Common myeloid progenitor, CD34-positive (primary cell): ENCODE measurements at places on chromosomes 12 and 14.
A peak's percentile ranks its signal among the peaks of the same experiment; 100 is the strongest.

DNA sequence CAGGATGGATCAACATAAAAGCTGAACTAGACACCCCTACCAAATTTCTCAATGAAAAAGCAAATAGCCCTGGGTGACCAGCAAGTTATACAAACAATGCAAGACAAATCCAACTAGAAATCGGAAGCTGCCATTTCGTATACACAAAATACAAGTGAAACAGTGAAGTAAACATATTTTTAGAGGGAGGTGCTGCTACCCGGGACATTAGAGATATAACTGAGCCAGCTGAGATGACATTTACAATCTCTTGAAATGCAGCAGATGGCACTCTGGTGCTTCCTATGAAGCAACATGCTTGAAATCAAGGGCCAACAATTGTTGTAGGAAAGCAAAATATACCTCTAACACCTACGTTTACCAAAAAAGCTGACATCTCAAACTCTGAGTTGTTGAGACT lies 25.5 kb downstream of the BDKRB1 start:
- no peak for DNase-seq

GRCh38 chr12:49873361-49873934 lies 30.3 kb downstream of the FAIM2 start:
- DNase-seq = no peak

GRCh38 chr12:126770188-126770587 lies 1496.8 kb upstream of the TMEM132C start:
- no peak for DNase-seq

DNA sequence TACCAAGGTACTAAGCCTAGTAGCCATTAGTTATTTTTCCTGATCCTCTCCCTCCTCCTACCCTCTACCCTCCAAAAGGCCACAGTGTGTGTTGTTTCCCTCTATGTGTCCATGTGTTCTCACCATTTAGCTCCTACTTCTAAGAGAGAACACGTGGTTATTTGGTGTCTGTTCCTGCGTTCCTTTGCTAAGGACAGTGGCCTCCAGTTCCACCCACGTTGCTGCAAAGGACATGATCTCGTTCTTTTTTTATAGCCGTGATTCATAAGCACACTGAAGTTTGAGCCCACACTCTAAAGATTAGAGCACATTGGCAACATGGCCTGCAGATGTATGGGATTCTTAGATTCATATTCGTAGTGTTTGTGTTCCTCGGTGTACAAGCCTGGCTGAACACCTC lies 8.1 kb upstream of the STX2 start:
- DNase-seq = no peak

DNA sequence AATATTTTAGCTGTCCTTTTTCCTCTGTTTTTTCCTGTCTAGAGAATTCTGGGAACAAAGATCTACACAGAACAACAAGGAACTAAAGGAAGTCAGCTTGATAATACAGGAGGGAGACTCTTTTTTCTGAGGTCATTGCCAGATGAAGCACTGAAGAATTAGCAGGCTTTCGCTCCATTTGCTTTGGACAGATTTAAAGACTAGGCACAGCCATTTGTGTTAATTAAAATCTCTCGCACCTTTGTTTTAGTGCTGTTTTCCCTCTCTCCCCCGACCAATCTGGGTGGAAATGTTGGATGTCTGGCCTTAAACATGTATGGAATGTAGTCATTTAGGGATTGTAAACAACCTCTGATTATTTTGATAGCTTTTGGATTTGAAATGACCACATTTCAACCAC lies 9.6 kb upstream of the GPHN start:
- no peak for DNase-seq

DNA sequence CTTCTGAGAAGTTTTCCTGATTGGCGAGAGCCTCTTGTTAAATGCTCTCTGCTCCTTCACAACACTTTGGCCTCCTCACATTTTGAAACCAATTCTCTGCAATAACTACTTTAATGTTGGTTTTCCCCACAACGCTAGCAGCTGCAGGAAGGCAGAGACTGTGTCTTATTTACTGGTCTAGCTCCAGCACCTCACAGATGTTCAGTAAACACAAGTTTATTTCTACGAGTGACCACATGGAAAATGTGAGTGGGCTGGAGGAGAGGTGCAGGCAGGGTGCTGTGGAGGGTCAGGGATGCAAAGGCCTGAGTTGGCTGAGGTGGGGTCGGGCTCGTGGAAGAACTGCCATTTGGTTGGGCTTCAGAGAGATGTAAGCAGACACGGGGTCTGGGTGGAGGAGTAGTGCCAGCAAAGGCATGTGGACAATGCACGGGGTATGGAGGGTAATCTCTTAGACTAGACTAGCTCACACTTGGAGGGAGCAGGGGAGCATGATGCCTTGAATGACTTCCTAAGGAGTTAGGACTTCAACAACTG lies 117.4 kb upstream of the RTL1 start:
- DNase-seq = no peak

GRCh38 chr14:75433631-75434071 lies 5.8 kb downstream of the JDP2 start:
- no peak for DNase-seq

DNA sequence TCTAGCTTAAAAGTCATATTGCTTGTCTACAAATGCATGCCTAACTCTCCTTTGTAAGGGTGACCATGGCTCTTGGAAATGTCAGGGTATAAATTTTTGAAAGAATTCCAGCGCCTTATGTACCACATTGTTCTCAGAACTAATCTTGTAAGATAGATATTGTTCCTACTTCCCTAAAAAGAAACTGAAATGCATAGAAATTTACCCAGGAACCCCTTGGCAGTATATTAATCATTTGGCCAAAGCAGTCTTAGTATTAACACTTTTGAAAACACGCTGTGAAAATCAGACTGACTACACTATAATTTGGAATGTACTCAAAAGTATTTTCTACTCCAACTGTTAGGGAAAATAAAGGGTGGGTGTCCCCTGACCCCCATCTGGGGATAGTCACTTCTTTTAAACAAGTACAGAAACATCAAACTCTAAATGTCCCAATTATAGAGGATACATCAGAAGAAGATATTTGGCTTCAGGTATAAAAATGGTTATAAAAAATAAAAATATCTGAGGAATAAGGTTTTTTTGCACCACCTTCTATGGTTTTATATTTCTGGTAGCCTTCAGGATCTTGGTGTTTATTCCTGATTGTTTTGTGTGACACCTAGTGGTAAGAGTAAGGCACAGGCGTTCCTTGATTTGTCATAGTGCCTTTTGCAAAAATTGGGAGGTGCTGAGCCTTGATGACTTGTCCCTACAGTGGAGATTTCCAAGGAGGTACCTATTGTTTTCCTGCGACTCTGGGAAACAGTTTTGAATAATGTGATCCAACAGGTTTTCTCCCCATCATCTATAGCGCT lies 2.2 kb upstream of the NFKBIA start:
- peak; percentile 70 for DNase-seq

DNA sequence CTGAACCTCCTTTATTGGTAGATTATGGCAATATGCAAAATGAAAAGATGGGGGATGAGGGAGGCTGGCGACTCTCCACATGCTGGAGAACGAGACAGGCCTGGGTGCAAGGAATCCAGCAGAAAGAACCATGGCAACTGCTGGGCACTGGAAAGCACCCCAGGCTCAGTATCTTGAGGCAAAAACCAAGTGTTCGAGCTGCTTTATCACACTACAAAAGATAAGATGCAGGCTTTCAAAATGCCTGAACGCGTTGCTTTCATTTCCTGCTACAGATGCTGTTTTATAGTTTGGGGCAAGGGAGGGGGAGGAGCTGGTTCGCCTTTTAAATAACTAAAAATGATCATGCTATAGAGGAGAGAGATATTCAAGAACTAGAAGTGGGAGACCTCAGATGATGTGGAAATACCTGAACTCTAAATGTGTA lies 38.9 kb downstream of the NIN start:
- no peak for DNase-seq

GRCh38 chr12:2118061-2118460 lies 65.3 kb downstream of the CACNA1C start:
- DNase-seq = no peak

DNA sequence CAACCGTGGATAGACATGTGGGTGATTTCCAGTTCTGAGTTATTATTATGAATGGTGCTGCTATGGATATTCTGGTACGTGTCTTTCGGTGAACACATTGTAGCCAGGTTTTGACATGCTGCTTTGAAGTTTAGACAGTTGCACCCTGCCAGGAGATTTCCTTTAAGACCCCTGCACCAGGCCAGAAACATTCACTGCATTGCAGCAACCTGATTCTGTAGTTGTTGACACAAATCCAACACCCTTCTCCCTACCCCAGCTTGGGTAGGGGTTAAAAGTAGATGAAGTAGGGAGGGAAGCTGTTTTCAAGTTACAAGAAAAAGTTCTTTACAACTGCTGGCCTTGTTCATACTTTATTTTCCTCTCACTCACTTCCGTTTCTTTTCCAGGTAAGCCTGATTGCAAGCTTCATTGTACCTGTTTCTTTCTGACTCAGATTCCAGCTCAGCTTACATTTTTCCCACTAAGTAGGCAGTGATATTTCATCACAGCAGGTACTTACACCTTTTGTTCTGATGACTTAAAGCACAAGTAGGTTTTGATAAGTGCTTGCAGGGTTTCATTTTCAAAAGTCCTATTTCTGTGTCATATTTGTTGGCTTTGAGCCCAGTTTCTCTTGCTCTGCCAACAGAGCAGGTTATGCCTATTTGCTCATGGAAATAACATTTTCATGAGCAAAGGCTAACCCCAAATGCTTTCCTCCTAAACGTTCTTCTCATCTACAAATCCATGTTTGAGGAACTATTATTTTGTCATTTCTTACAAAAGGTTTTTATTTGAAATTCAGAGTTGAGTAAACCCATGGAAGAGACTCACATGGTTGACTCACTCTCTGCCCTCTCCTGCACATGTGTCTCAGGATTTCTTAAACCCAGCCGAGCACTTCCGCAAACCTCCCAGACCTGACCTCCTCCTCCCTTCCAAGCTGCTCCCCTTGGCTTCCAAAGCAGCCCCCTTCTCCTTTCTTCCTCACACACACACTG lies 12.1 kb upstream of the LTA4H start:
- peak; percentile 85 for DNase-seq

DNA sequence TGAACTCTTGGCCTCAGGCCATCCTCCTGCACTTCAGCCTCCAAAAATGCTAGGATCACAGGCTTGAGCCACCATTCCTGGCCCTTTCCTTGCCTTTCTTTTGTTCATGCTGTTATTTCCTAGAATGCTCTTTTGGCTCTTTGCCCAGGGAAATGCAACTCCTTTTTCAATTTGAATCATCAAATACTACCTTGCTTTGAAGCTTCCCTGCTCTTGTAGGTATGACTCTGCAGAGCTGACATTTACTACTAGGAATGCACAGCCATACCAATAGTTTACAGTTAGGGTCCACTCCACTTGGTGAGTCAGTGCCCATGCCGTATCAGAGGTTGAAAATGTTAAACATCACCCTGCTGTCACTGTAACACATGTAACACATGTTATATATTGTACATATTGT lies 107.0 kb upstream of the CRY1 start:
- DNase-seq = no peak

DNA sequence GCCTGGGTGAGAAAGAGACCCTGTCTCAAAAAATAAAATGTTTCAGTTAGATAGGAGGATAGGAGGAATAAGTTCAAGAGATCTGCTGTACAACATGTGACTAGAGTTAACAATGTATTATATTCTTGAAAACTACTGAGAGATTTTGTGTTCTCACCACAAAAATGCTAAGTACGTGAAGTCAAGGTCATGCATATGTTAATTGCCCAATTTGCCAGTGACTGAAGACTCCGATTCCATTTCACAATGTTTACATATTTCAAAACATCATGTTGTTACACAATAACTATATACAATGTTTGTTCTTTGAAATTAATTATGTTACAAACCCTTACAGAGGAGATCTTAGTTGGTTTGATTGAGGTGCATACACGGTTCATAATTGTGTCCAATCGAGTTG lies 52.1 kb downstream of the SLC15A4 start:
- DNase-seq = no peak

DNA sequence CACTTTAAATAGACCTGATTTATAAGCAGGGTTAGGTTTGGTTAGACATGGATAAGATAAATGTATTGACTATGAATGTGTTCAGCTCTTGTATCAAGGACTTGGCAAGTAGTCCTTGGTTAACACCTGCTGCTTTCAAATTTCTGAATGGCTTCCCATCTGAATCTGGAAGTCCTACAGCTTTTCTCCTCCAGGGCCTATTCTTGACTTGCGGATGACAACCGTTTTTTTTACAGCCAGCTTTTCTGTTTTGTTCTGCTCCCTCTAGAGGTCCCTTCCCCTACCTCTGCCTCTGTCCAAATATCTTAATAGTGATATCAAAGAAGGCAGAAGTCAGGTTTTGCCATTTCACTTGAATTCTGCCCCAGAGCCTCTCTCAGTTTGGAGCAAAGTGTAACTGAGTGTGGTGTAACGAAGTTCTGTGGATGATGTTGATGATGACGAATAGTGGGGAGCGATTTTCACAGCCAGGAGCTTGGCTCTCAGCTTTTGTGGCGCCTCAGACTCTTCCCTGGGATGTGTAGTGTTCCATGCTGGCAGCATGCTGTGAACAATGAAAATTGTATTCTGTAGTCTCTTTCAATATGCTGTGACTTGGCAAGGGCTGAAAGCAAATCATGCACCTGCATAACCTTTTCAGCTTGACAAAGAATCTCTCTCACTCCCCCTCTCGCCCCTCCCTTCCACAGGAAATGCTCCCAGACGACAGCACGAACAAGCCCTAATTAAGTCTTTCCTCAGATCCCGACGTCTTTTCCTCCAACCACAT lies 5.0 kb upstream of the SLC4A8 start:
- DNase-seq = peak; percentile 52

DNA sequence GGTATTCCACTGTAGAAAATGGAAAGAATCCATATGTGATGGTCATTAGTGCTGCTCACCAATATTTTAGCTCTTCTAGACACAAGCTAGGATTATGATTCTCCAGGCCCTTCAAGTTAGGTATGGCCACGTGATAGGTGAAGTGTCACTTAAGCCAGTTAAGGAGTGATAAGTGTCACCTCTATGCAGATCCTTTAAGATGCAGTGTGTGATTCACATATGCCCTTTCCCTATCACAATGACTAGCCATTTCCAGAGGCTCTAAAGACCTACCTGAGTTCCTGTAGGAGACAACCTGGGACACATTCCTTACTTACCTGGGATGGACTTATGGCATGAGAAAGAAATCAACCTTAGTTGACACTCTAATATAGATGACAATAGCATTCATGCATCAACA lies 343.2 kb downstream of the NELL2 start:
- DNase-seq = no peak

DNA sequence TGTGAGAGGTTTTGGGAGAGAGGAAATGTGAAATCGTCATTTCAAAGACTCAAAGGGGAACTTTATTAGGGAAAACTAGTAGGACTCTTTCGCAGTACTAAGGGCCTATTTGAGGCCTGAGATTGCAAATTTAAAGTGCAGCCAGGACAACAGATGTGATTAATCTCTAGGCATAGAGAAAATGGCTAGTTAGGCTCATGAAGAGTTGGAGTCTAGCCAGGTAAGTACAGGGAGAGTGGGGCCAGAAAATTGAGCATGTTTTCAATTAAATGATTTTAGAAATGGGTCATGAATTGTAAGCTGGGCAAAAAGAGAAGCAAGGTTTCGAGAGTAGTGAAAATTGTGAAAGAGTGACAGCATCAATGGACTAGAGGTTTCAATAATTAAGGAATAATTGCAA lies 91.9 kb upstream of the LMNTD1 start:
- DNase-seq = no peak

GRCh38 chr14:32623300-32624093 lies 294.4 kb downstream of the AKAP6 start:
- no peak for DNase-seq

GRCh38 chr14:66378712-66379505 lies 107.3 kb upstream of the CCDC196 start:
- DNase-seq = no peak
